Muscle of leg (tissue), 16 donors: ENCODE measurements at places on chromosomes 5 and 9. TPM values are rescaled to one million over a fixed set of nuclear protein-coding genes. Genes with fewer than 3 reads are reported as not detected.

Gene SLC34A3
- total RNA-seq = 0.04 TPM

Gene CD72
- total RNA-seq = 1.6 TPM

Gene FOXD4
- total RNA-seq = 0.58 TPM

Gene OR2K2
- total RNA-seq = not detected

Gene KCTD16
- 0.13 TPM for total RNA-seq

Gene NME5
- total RNA-seq = 0.44 TPM

Gene OR13J1
- not detected for total RNA-seq

Gene LCN15
- not detected for total RNA-seq

Gene PRR16
- 6.0 TPM for total RNA-seq

Gene GABBR2
- 0.35 TPM for total RNA-seq

Gene EPB41L4B
- total RNA-seq = 6.2 TPM

Gene EDIL3
- total RNA-seq = 7.6 TPM

Gene CCDC107
- 14.4 TPM for total RNA-seq

Gene ADRB2
- 1.4 TPM for total RNA-seq

Gene TMEM232
- 2.7 TPM for total RNA-seq

Gene MAMDC2
- 9.0 TPM for total RNA-seq

Gene TRIM23
- 24.1 TPM for total RNA-seq

Gene SPINK5
- 0.27 TPM for total RNA-seq

Gene DAB2IP
- 26.3 TPM for total RNA-seq

Gene RANBP3L
- total RNA-seq = 0.40 TPM

- no peaks in the 10 kb centered on the region for H3K4me1 ChIP-seq
- no peaks in the 10 kb centered on the region for H3K27me3 ChIP-seq
- no peaks in the 10 kb centered on the region for H3K36me3 ChIP-seq
- no peak overlapping the region for H3K4me3 ChIP-seq
- H3K27ac ChIP-seq = no peak overlapping the region
Observed at GRCh38 chr9:32136700-32137339, 247.6 kb upstream of the ACO1 start.

DNA sequence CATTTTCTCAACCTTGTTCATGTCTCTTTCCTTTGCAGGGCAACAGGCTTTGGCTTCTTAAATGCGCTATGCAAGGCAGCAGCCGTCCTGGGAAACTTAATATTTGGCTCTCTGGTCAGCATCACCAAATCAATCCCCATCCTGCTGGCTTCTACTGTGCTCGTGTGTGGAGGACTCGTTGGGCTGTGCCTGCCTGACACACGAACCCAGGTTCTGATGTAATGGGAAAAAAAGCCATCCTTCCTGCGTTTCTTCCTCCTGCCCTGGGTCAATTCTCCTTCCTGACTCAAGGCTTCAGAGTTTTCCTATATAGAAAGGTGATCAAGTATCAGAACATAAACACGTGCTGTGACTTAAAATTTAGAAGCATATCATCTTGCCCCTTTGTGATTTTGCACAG is 77.8 kb upstream of the IQGAP2 start:
- peaks cover 2% of the 10 kb centered on the region for H3K27me3 ChIP-seq
- no peak overlapping the region for H3K27ac ChIP-seq
- DNase-seq = peak; percentile 30
- H3K4me1 ChIP-seq = peaks cover 17% of the 10 kb centered on the region
- no peak overlapping the region for H3K4me3 ChIP-seq
- no peaks in the 10 kb centered on the region for H3K36me3 ChIP-seq

- H3K27me3 ChIP-seq = no peaks in the 10 kb centered on the region
- no peak overlapping the region for H3K27ac ChIP-seq
- H3K4me3 ChIP-seq = no peak overlapping the region
- H3K36me3 ChIP-seq = no peaks in the 10 kb centered on the region
- no peaks in the 10 kb centered on the region for H3K4me1 ChIP-seq
- DNase-seq = no peak
Observed at GRCh38 chr5:180439911-180440769, 54.0 kb upstream of the CNOT6 start.

DNA sequence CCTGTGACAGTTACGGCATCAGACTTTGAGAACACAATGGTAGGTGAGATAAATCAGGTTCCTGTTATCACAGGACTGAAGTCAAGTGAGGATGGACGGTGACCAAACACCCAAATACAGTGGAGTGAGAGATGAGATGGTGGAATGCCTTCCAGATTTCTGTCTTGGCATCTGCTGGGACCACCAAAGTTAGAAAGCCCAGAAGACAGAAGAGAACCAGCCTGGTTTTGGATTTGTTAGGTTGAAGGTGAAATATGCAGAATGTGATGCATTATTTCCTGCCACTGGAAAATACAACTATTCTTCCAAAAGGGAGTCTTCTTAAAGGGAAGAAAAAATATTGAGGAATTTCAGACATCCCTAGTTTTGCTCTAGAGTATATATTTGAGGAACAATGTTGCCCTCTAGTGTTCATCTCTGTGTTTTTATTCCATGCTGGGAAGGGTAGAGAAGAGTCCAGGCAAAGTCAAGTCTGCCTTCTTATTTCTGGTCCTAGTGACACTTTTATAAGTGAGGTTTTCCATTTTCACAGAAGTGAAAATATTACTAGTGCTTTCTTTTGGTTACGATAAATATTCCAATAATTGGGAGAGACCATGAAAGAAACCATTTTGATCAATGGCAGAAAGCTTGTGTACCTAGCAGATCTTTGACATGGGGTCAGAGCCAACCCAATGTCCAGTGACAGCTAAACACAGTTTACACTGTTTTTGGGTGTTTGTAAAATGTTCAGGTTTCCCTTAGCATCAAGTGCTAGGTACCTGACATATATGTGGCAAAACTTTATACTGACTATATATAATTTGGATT is 142.3 kb upstream of the ANKH start:
- peak; percentile 86 for DNase-seq
- H3K36me3 ChIP-seq = no peaks in the 10 kb centered on the region
- no peaks in the 10 kb centered on the region for H3K27me3 ChIP-seq

GRCh38 chr9:37943345-37944265 is 39.7 kb upstream of the SLC25A51 start:
- no peak overlapping the region for H3K27ac ChIP-seq
- DNase-seq = peak; percentile 88
- peaks cover 35% of the 10 kb centered on the region for H3K36me3 ChIP-seq
- no peaks in the 10 kb centered on the region for H3K27me3 ChIP-seq

DNA sequence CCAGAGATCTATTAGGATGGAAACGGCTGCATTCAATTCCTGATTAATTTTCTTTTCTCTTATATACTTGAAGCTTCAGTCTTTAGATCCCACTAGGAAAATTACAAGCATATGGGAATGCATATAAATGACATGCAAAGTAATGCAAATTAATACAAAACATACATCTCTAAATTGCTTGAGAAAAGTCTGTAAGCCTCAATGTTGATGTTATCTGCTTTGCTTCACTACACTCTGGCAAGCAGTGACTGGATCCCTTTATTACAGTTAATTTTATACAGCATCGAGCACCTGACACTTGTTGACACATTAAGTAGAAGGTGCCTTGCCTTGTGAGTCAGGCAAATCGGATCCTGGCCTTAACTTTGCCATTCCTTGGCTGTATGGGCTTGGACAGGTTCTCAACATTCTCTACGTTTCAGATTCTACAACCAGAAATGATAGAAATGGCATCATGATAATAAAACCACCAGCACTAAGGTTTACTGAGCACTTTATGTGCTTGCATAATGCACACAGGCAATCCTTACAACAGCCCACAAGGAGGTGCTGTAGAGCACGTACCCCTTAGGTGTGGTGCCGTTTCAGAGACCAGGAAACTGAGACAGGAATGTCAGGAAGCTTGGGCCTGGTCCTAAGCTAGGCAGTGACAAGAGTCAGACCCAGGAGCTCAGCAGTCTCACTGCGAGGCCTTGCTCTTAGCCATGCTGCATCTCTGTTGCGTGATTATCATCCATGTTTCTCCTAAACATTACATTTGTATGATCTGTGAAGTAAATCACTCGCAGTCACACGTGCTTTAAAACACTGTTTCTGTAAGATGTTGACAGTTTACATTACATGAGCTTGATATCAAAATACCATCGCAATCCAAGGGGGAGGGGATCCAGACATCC is 2.7 kb downstream of the GCNT4 start:
- peak; percentile 20 for DNase-seq
- H3K4me3 ChIP-seq = no peak overlapping the region
- no peak overlapping the region for H3K27ac ChIP-seq
- peaks cover 13% of the 10 kb centered on the region for H3K4me1 ChIP-seq
- H3K27me3 ChIP-seq = peaks cover 30% of the 10 kb centered on the region
- no peaks in the 10 kb centered on the region for H3K36me3 ChIP-seq

DNA sequence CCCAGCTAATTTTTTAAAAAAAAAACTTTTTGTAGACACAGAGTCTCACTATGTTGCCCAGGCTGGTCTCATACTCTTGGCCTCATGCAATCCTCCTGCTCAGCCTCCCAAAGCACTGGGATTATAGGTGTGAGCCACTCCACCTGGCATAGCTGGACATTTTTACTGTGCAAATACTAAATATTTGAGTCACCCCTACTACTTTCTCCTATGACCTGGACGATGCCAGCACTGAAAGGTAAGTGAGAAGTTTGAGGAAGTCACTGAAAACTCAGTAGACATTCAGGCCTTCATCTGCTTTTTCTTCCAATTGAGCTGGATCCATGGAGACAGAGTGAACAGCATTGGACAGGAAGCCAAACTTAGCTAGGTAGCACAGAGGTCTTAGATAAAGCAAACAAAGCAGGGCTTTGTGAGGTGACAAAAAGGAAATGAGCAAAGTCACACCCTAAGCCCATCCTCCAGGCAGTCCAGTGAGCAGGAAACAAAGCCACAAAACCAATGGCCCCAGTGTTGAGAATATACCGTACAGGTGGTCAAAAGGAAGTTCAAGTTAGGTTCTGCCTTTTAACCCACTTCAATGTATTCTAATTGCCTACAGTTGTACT is 192.6 kb upstream of the RASA1 start:
- H3K4me3 ChIP-seq = no peak overlapping the region
- no peaks in the 10 kb centered on the region for H3K36me3 ChIP-seq
- no peak overlapping the region for H3K27ac ChIP-seq
- DNase-seq = peak; percentile 4
- no peaks in the 10 kb centered on the region for H3K4me1 ChIP-seq
- no peaks in the 10 kb centered on the region for H3K27me3 ChIP-seq

DNA sequence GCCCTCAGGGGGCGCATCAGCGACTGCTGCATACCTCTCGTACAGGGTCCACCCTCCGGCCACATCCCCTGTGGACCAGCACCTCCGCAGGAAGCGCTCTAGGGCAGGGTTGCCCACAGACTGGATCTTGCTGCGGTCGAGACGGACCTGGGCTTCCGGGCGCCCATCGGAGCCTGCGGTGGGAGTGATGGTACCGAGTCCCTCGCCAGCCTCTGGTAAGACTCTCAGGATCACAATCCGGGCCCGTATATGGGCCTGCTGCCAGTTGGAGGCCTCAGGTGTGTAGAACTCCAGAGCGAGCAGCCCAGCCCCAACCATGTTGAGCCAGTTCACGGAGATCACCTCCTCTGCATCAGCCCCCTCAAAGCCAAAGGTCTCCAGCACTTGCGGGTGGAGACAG is 323.0 kb downstream of the ANXA1 start:
- DNase-seq = no peak
- no peaks in the 10 kb centered on the region for H3K4me1 ChIP-seq

GRCh38 chr5:87399720-87400119 is 13.0 kb downstream of the CCNH start:
- no peaks in the 10 kb centered on the region for H3K4me1 ChIP-seq
- no peaks in the 10 kb centered on the region for H3K27me3 ChIP-seq
- H3K27ac ChIP-seq = no peak overlapping the region
- peaks cover 23% of the 10 kb centered on the region for H3K36me3 ChIP-seq
- no peak for DNase-seq
- no peak overlapping the region for H3K4me3 ChIP-seq

GRCh38 chr9:9275601-9276000 is 1337.2 kb downstream of the PTPRD start:
- H3K4me3 ChIP-seq = no peak overlapping the region
- H3K27ac ChIP-seq = no peak overlapping the region
- no peak for DNase-seq
- no peaks in the 10 kb centered on the region for H3K27me3 ChIP-seq
- H3K36me3 ChIP-seq = no peaks in the 10 kb centered on the region

DNA sequence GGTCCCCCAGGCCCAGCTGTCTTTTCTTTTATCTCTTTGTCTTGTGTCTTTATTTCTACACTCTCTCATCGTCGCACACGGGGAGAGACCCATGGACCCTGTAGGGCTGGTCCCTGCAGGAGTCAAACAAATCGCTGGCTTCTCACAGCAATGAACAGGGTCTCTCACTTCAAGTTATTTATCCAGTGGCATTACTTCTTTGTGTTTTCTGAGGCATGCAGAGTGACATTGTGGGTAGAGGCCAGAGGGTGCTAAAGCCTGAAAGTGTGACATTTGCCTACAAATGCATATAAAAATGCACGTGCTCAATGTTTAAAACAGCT is 127.6 kb downstream of the ST8SIA4 start:
- H3K36me3 ChIP-seq = no peaks in the 10 kb centered on the region
- H3K4me3 ChIP-seq = no peak overlapping the region
- peaks cover 2% of the 10 kb centered on the region for H3K4me1 ChIP-seq
- H3K27me3 ChIP-seq = no peaks in the 10 kb centered on the region

GRCh38 chr9:124741662-124742061 is 29.4 kb downstream of the NR6A1 start:
- no peak overlapping the region for H3K4me3 ChIP-seq
- no peak overlapping the region for H3K27ac ChIP-seq

GRCh38 chr5:123035360-123035917 is 1.1 kb downstream of the PPIC start:
- peak overlapping the region; percentile 74 for H3K4me3 ChIP-seq
- DNase-seq = peak; percentile 43
- peaks cover 23% of the 10 kb centered on the region for H3K27me3 ChIP-seq
- H3K27ac ChIP-seq = no peak overlapping the region
- H3K4me1 ChIP-seq = peaks cover 10% of the 10 kb centered on the region

DNA sequence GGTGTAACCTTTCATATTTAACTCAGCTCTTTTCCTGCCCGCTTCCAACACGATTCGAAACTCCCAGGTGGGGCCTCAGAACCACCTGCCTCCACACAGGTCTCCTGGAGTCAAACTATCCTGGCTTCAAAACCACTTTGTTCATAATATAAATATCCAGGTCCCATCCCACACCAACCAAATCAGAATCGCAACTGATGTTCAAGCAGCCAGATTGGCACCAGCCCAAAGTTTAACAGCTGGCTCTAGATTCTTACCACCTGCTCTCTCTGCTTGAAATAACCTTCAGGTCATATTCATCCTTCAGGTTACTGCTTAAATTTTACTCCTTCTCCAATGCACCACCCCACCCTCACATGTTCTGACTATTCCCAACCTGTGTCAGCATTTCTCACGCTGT is 231.4 kb upstream of the TRPM3 start:
- no peak overlapping the region for H3K27ac ChIP-seq

- H3K27ac ChIP-seq = peak overlapping the region; percentile 97
- peak; percentile 97 for DNase-seq
- H3K27me3 ChIP-seq = no peaks in the 10 kb centered on the region
- H3K4me3 ChIP-seq = peak overlapping the region; percentile 11
- no peaks in the 10 kb centered on the region for H3K36me3 ChIP-seq
Observed at GRCh38 chr9:130824643-130825350, 10.3 kb upstream of the ABL1 start.

DNA sequence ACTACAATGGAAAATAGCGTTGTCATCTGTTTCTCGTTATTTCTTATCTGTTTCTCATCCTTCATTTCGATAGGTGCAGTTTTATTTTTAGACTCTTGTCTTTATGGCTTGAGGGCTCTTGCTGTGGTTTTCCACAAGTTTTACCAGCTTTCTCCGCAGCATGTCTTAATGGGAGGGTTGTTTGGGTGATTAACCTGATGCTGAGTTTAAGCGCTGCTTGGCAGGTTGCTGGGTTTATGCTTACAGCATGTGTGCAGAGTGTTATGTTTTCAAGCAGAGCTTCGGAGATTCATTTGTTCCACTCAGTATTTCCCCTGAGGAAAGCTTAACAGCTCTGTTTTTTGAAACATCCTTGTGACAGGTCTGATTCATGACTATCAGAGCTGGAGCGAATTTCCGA is 154.0 kb downstream of the SLC12A2 start:
- peaks cover 5% of the 10 kb centered on the region for H3K4me1 ChIP-seq
- no peaks in the 10 kb centered on the region for H3K36me3 ChIP-seq
- H3K27me3 ChIP-seq = no peaks in the 10 kb centered on the region
- peak; percentile 92 for DNase-seq
- H3K27ac ChIP-seq = peak overlapping the region; percentile 15
